Nucleus accumbens (tissue), 56 donors: ENCODE measurements at places on chromosomes 7 and 10.

- no peak for DNase-seq
Measured at GRCh38 chr7:47508389-47509380, 73.2 kb downstream of the TNS3 start.

DNA sequence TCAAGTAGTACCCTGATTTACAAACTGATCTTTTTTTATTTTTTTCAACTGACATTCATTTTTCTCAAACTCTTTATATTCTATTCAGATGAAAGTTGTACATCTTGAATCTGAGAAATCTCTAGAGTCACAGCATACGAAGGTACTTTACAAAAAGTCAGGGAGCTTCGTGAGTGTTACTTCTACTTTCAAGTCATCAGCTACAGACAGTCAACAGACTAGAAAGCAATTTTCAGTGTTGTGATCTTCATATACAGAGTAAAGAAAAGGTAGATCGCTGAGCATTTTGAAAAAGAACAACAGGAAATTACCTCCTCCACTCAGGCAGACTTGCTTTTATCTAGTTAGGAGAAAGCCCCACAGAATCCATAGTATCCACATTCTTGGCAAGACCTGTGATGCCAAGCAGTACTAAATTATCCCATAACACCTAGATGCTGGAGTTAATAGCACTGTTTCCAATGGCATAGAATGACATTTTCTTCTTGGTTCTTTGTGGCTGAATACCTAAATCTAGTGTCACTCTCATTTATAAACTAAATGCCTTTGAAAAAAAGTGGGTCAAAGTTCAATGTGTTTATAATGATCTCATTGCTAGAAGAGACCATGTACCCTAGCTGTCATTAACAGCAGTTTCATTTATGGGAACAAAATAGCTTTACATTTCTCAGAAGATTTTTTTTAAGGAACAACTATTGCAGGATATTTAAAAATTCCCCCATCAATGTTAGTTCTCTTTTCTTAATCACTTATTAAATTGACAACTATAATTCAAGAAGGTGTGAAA, 12.0 kb upstream of the ZNF800 start:
- DNase-seq = no peak

GRCh38 chr7:44634839-44635591, 28.6 kb downstream of the OGDH start:
- DNase-seq = no peak

DNA sequence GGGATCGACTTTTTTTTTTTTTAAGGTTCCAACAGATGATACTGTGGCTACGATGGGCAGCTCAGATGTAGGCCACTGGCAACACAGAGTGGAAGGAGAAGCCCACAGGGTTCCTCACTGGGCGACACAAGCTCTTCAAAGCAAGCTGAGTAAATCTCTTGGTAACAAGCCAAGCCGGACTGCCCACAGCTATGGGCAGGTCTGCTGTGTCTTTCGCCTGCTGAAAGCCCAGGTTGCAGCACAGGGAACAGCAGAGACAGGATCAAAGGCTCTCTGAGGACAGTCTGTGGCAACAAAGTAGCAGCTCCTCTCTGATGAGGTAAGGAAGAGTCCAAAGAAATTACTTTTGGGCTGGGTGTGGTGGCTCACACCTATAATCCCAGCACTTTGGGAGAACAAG, 83.6 kb downstream of the KCNMA1 start:
- no peak for DNase-seq

GRCh38 chr10:119667562-119668328, 16.6 kb downstream of the BAG3 start:
- DNase-seq = no peak

- no peak for DNase-seq
Measured at GRCh38 chr7:76077435-76077834, 29.5 kb downstream of the MDH2 start.

DNA sequence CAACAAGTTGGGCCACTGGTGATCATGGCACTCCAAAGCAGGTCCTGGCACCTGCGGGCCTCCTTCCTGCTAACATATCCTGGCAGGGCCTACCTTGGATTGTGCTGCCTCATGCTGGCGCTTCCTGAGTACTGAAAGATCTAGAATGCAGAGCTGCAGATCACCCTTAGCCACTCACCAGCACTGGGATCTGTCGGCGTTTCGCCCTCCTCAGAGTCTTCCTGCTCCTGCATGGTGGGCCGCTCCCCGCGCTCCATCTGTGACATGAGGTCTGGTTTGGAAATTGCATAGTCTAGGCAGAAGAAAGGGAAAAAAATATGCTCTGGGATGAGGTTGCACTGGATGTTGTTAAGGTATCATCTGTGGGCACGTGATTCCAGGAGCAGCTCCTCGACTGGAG, 10.0 kb downstream of the ZNF777 start:
- DNase-seq = no peak

GRCh38 chr10:3147117-3147820, 25.3 kb downstream of the PITRM1 start:
- DNase-seq = no peak

- no peak for DNase-seq
Measured at GRCh38 chr7:51374936-51375335, 58.3 kb upstream of the COBL start.

DNA sequence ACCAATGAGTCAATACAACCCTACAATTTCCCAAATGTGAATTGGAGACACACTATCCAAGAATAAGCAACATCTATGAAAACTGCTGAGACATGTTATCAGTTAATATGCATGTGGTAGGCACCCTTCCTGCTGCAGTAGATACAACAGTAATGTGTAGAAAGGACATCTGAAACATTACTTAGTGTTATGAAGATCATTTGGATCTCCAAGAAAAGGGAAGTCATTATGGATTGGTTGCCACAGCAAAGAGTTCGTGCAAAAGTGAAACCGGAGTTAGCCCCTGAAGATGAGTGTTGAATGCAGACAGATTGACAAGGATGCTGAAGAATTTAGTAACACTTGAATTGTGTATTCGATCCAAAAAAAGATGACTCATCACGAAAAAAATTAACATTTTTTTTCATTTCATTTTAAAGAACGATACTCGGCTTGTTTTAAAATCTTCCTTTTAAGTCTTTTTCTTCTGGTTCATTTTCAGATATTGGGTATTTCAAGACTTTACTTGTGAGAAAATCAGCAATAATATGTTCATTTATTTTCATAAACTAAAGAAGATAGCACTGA, 322.4 kb upstream of the KLF6 start:
- no peak for DNase-seq

DNA sequence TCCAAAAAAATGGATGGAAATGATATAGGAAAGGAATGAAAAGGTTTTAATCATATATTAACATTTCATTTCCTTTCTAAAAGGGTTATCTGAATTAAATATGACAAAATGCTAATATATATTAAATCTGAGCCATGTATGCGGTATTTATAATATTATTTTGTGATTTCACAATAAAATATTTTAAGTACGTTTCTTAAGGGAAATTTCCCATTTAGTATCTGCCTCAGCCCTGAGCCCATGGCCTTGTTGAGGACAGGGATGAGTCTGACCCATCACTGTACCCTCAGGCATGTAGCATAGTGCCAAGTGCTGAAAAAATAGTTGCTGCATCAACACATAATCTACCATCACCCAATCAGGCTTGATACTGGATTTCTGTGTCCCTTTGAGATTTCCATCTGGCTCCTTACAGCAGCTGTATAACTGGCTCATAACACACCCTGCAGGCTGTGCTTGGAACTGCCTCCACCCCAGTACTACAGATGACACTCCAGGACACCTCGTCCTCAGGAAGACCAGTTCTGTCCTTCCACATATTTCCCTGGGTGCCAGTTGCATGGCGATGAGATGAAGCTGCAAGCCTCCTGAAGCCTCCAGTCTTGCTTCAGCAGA, 59.4 kb upstream of the ASAH2 start:
- no peak for DNase-seq

DNA sequence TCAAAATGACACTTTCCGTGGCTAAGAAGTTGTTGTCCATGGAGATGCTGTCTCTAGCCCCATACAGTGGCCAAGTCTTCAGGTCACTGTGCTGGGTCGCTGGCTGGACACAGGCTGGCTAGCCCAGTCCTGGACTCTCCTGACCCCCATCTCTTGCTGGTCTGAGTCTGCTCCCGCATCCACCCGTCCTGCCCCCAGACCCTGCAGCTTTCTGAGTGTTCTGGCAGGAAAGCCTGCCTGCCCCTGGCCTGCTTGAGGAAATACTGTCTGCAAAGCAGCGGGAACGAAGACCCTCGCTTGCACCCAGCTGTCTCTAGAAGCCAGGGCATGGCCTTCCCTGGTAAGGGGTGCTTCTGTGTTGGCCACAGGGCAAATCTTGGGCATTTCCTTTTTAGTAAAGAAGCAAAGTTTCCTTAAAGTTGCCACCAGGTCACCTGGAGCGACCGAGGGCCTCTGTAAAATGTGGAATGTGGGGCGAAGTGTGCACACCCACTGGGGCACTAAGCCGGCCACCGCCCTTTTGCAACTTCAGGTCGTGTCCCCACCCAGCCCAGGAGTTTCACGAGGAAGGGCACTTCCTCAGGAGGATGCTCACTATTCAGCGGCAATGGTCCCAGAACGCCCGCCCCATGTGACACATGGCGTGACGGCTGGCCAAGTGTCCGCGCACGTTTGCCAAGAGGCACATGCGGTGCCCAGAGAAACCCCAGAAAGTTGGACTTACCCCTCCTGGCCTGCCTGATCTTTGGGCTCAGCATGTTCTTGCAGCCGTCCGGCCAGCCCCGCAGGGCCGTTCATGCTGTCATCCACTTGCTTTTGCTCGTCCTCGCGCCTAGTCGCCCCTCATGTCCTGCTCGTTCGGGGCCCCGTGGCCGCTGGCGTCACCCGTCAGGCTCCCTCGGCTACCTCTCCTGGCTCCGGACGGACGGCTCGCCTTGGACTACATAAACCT, 558 bp downstream of the ARHGAP22 start:
- DNase-seq = peak; percentile 62

DNA sequence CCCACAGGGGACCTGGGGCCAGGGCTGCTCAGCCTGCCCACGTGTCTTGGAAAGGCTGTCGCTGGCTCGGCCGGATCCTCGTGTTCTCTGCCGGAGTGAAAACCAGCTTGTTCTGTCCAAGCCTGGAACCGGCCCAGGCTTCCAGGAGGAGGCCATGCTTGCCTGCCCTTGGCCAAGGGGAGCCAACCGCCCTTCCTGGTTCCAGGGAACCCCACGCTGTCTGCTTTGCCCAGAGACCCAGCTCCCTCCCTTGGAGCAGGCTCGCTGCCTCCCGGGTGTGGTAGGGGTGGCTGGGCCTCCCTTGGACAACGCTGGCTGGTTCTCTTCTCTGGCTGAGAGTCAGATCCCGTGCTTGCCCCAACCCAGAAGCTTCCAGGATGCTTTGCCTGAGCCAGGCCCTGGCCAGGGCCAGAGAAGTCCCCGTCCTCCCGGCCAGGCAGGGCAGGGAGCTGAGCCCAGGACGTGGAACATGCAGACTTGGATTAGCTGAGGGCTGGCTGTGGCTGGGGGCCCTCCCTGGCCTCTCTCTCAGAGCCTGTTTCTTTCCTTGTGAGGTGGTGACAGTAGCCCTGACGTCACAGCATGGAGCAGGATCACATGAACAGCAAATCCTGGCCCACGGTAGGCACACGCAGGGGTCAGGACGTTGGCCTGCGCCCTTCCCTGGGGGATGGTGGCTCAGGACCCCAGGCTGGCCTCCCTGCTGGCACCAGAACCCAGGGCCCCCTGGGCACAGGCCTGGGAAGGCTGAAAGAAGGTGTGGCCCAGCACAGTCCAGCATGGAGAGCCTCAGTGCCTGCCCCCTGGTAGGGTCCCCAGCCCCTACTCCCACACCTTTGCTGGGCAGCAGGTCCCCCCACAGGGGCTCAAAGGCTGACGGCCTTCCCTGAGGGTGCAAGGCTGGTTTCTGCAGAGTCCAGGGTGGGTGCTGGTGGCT, 67.5 kb downstream of the PWWP2B start:
- peak; percentile 72 for DNase-seq

GRCh38 chr7:20741801-20742200, 44.9 kb downstream of the SP8 start:
- DNase-seq = no peak

- DNase-seq = no peak
Measured at GRCh38 chr10:129883626-129884397, 80.3 kb downstream of the EBF3 start.

DNA sequence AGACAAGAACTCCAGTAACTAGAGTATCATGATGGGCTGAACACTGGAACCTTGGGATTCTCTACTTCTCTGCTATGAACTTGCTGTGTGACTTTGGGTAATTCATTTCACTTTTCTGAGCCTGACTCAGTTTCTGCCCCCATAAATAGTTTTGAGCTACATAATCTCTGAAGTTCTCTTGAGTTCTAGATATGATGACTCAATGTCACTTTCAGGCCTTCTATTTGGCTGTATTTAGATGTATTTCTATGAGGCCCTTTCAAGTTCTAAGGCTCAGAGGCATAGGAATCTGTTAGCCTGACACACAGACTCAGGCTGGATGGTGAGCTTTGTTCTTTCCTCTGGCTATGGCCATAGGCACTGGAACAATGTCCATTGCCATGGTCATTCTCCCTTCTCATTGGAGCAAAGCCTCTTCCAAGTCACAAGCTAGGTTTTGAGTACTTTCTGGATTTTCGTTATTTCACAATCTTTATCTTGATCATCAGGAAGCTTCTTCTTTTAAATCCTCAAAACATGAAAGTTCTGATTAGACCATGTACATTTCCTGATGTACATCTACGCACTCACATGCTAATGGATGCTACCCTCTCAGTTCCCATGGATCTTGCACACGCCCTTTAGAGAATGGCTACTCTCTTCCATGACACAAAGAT, 101.6 kb downstream of the TES start:
- no peak for DNase-seq

- no peak for DNase-seq
Measured at GRCh38 chr10:122995936-122996335, 12.7 kb downstream of the IKZF5 start.

- no peak for DNase-seq
Measured at GRCh38 chr7:1806354-1806753, 136.3 kb downstream of the ELFN1 start.

GRCh38 chr7:23863209-23863787, 153.3 kb downstream of the STK31 start:
- no peak for DNase-seq

- no peak for DNase-seq
Measured at GRCh38 chr7:26321435-26321834, 29.8 kb downstream of the SNX10 start.

DNA sequence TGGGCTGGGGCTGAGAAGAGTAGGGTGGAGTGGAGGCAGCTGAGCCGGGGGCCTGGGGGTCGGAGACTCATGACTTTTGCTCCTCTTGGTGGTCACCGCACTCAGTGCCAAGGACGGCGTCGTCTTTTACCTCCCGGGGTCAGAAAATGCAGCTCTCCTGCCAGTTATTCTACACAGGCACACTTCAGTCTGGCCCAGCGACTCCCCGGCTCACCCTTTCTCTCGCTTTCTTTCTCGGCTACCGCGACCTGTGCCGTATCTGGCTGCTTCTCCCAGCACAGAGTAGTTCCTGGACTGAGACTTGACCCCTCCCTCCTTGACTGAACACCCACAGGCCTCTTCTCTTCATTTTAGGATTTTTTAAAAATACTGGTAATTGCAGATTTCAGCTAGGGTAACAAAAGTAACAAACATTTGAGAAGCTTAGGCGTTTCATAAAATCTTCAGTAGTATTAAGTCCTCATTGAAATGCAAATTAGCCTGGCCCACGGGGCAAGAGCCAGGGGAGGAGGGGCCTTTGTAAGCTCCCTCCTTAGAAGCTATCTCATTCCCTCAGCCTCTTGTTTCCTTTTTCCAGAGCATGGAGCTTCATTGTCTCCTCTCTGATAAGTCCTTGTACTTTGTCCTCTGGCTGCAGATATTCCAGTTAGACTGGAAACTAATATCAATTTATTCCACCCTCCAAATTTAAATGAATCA, 1.1 kb upstream of the PRLHR start:
- DNase-seq = no peak
